C1 segment of cervical spinal cord (tissue), 14 donors: ENCODE measurements at places on chromosomes 2 and 18.

DNA sequence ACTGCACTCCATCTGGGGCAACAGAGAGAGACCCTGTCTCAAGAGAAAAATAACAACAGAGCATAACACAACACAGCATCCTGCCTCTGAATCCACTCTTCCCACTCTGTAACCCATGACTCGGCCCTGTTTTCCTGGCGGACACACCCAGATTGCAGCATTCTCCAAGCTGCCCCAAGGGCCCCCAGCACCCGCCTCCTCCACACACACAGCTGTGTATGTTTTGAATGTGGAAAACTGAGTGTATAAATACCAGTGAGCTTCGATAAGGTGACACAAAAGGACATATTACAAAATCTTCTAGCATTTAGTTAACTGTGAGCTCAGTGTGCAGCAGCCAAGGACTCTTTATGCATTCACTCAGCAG, 13.0 kb downstream of the IMPA2 start:
- no peak for DNase-seq

GRCh38 chr18:48548011-48548771, 9.4 kb downstream of the CTIF start:
- no peak for DNase-seq

GRCh38 chr2:28717339-28717758, 34.3 kb upstream of the PPP1CB start:
- no peak for DNase-seq

DNA sequence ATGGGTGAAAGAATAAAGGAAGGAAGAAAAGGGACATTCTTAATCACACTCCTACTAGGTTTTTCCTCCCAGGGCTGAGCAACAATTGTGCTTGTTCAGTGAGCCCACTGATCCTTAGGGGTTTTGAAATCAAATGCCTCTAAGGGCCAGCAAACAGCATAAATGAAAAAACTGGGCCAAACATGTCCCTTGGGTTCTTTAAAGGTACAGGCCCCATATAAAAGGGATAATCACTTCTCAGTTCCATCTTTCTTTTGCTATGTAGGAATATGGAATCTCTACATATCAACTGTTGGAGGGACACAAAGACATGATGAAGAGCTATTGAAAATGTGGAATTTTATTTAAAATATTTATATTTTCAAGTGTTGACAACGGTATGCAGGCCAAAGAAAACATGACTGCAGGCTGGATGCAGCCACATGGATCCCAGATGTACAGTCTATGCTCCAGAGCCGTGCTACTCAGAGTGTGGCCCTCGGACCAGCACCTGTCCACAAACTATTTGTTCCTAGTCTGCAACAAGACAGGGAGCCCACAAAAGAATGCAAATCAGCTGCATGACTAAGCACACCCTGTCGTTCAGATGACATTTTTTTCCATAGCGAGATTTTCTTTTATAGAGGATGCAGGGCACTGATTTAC, 110.0 kb downstream of the CDH20 start:
- no peak for DNase-seq

DNA sequence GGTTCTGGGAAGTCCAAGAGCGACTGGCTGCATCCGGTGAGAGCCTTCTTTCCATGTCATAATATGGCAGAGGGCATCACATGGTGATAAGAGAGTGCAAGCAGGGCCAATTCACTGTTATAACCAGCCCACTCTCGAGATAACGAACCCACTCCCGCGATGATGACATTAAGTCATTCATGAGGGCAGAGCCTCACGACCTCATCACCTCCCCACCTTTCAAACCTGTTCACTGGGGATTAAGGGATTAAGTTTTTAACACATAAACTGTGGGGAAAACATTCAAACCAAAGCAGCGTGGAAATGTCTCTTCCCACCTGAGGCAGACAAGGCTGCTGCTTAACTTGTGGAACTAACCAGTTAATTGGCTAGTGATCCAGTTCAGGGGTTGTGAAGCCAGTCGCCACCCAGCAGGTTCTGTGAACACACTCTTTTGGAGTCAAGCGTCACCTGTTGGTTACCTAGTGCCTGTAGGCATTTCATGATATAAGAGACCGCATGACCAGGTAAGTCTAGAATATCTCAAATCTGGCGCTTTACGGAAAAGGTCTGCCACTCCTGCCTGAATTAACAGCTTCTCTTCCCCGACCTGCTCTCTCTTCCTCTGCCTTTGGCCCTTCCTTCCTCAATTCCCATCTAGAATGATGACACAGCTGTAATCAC, 54.3 kb downstream of the EDAR start:
- no peak for DNase-seq

DNA sequence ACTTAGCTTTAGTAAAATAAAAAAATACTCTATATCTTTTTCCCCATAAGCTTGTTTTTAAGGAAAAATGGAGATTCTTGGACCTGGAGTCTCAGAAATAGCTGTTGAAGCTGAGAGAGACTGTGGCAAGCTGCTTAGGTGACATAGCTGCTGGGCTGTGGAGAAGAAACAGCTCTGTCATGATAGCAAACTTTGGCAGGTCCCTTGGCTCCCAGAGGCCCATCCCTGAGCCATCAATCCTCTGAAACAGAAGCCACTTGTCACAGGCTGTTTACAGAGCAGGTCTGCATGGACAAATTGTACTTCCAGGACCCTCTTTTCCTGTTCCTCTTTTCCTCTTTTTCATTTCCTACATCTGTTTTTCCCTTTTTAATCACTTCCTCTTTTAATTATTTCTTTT, 1370.1 kb upstream of the CRIM1 start:
- no peak for DNase-seq

DNA sequence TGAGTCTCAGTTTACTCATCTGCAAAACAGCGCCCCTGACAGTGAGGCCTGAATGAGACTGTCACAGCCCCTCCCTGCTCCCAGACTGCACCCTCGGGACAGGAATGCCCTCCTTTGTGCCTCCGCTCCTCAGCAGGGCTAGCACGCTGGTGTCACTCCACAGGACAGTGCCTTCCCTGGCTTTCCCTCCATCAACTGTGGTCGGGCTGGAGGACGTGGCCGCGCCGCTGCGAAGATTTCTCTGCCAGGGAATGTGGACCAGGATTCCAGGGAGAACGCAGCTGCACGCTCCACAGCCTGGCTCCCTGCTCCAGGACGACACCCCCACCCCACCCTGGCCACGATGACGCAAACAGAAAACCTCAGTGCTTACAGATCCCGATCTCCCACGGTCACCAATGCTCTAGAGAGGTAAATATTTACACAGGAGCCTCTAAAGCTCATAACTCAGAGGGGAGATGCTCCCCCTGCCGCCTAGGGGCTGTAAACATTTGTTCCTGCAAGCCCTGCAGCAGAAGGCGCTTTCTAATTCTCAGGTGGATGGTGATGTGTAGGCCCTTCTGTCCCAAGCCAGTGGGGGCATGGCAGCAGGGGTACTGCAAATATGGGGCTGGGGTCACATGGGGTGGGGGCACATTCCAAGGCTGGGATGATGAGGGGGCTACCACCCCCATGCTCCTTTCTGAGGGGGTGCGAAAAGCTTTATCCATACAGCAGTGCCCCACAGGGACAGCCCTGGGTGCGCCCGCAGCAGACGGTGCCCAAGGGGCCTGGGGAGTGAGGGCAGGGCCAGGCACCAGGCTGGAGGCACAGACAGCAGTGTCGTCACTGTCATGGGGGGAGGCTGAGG, 12.4 kb downstream of the HS6ST1 start:
- DNase-seq, result no peak

DNA sequence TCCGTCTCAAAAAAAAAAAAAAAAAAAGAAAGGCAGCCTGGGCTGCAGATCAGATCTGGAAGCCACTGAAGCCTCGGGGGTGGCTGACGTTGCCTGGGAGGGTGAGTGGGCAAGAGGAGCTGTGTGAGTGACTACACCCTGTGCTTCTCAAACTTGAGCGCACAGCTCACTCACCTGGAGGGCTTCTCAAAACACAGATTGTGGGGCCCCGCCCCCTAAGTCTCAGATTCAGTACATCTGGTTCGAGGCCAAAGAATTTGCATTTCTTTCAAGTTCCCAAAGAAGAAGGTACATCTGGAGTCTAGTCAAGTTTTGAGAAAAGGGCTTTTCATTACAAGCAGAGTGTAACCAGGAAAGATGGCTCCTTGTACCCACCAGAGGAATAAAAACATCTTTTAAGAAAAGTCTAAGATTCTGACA, 97.7 kb upstream of the CAB39 start:
- DNase-seq, result no peak

DNA sequence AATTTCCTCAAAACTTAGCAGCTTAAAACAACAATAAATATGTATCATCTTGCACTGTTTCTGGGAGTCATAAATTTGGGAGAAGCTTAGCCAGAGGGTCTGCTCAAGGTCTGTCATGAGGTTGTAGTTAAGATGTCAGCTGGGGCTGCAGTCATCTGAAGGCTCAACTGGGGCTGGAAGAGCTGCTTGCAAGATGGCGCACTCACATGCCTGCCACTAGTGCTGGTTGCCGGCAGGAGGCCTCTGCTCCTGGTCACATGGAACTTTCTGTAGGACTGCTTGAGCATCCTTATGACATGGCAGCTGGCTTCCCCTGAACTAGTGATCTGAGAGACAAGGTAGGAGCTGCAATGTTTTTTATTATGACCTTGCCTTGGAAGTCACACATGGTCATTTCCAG, 215.5 kb upstream of the HAAO start:
- no peak for DNase-seq

- DNase-seq, result peak; percentile 32
Measured at GRCh38 chr18:55452123-55452611, 135.8 kb downstream of the TCF4 start.

- DNase-seq, result peak; percentile 17
Measured at GRCh38 chr2:109173311-109174171, 44.5 kb downstream of the SH3RF3 start.

- DNase-seq, result no peak
Measured at GRCh38 chr18:55470826-55471225, 117.2 kb downstream of the TCF4 start.
